ENCODE measurements at places on chromosomes 5 and 9.

DNA sequence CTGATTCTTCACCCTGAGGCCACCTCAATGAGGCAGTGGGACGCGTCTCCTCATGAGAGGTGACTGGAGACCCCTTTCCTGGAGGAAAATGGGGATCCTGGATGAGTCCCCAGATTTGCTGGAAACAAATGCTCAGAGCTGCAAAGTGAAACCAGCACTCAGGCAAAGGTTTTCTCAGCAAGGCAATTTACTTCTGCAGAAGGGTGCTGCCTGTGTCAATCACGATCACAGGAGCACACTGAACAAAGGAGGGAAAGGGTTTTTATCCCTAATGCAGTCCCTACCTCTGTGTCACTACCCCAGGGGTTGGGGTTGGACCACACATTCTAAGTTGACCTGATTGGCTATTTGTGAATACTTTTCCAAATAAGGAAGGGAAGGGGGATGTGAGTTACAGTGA, 69.9 kb upstream of the CDK20 start:
- DNase-seq = no peak

- no peak for DNase-seq
Measured at GRCh38 chr5:151483647-151484046, 36.2 kb downstream of the SLC36A1 start.

GRCh38 chr9:106059886-106060285, 365.5 kb downstream of the TMEM38B start:
- no peak for DNase-seq

GRCh38 chr5:36529142-36529541, 77.3 kb upstream of the SLC1A3 start:
- no peak for DNase-seq

DNA sequence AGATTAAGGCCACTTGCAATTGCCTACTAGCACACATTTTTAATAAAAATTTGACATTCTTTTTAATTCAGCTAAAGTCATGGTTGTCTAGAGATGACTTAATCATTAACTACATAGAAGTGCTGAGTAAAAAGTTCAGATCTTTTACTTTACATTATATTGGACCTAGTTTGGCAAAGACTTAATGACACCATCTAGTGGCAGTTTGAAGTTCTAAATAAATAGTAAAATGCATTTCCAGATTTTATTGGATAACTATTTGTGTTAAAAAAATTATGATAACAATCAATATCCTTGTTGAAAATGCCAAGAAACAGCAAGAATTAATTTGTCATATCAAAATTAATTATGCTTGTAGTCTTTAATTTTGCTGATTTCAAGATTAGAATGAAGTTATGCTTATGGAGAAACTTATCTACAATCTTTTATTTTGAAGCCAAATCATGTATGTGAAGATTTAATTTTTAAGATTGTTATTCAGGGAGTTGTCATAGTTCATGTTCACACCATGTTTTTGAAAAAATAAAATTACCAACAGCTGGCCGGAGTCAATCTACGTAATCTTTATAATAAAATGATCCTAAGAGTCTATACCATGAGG, 69.6 kb upstream of the PJA2 start:
- DNase-seq = no peak

All from fibroblast of skin of abdomen (primary cell).